ENCODE measurements at places on chromosomes 4 and X. TPM values are rescaled to one million over a fixed set of nuclear protein-coding genes. Genes with fewer than 3 reads are reported as not detected.

DNA sequence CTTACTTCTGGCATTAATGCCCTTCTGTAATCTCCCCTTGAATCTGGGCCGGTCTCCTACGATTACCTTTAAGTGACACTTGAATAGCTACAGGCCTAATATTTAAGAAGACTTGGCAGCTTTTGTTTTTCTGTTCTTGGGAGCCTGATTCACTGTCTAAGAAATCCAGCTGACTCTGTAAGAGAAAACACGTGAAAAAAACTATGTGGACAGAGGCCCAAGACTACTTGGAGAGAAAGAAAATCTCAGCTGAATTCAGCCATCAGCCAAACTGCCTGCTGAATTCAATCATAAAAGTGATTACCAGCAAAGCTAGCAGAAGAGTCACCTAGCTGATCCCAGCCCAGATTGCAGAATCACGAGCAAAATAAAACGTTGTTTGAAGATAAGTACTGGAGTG is 521.2 kb downstream of the MID1IP1 start:
- H3K4me1 ChIP-seq = no peaks in the 10 kb centered on the region
- H3K4me3 ChIP-seq = no peak overlapping the region

The DRD5 gene
- not detected for polyA plus RNA-seq

- H3K36me3 ChIP-seq = no peaks in the 10 kb centered on the region
- H3K27me3 ChIP-seq = no peaks in the 10 kb centered on the region
- no peaks in the 10 kb centered on the region for H3K4me1 ChIP-seq
- no peak for DNase-seq
- no peak overlapping the region for H3K4me3 ChIP-seq
Observed at GRCh38 chr4:78737035-78737434, 39.1 kb upstream of the BMP2K start.

- no peak overlapping the region for H3K27ac ChIP-seq
- H3K4me1 ChIP-seq = no peaks in the 10 kb centered on the region
- DNase-seq = no peak
- H3K27me3 ChIP-seq = peaks cover 3% of the 10 kb centered on the region
- no peak overlapping the region for H3K4me3 ChIP-seq
Observed at GRCh38 chr4:144611850-144612249, 34.1 kb upstream of the HHIP start.

The CTSO gene
- 58.1 TPM for polyA plus RNA-seq

DNA sequence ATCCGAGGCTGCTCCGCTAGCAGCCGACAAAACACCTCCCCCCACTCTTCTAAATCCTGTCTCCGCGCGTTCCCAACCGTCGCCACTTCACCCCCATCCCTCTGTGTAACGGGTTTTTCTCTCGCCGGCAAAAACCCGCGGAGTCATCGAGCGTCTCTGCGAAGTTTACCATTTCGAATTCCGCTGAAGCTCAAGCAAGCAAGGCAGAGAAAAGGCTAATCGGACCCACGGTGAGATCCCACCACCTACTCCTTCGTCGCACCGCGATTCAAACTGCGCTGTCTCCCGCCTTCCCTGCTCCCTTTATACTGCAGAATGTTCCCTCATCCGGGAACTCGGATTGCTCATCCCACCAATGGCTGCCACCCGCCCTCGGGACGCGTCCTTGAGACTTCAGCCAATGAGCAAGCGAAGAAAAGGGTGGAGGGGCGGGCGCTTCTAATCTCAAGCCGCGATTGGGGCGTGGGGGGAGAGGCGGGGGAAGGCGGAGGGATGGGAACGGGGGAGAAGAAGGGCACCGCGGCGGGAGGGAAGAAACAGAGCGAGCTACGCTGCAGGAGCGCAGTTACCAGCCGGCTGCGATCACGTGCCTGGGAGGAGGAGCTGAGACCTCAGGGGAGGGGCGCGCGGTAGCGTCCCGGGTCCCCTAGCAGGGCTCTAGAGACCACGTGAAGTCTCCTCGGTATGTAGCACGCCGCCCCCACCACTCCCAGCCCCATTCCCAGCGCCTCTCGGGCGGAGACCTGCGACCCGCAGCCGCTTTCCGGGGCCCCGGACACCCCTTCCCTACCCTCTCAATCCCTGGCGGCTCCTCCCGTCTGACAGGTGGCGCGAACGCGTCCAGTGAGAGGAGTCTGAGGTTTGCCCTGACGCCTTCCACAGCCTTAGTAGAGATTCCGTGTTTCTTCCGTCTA is at the start of gene H2AZ1:
H2AZ1 (minus strand) TSS at position 277 of the 914 bp plus-strand sequence; CDS start at position 172, 105 bp downstream.
- no peak within 1 kb of the TSS for H3K27ac ChIP-seq
- no peaks in the 10 kb centered on the region for H3K36me3 ChIP-seq
- peaks cover 6% of the 10 kb centered on the region for H3K27me3 ChIP-seq
- H3K4me1 ChIP-seq = peaks cover 8% of the 10 kb centered on the region
- DNase-seq = peak; percentile 94

The XPNPEP2 gene
- polyA plus RNA-seq = 2.9 TPM

- peak; percentile 64 for DNase-seq
- no peaks in the 10 kb centered on the region for H3K36me3 ChIP-seq
- H3K4me1 ChIP-seq = peaks cover 6% of the 10 kb centered on the region
- H3K27ac ChIP-seq = peak overlapping the region; percentile 61
Observed at GRCh38 chr4:4334798-4335520, 44.9 kb downstream of the ZBTB49 start.

DNA sequence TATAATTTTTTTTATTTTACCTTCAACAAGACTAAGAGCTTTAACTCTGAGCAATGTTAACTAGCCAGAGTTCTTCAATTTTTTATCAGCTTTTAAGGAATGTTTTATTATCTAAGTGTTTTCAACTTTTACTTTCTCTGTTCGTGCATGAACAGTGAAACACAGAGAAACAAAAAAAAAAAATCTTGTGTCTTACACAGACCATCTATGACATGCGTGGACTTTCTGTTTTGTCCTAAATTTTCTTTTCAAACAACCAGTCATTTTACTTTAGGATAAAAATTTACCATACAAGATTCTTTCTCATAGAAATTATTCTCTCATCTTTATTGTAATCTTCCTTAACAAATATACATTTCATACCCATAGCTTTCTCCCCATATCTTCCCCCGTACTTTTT is 731.9 kb upstream of the PCDH10 start:
- no peaks in the 10 kb centered on the region for H3K36me3 ChIP-seq
- no peak overlapping the region for H3K27ac ChIP-seq
- H3K27me3 ChIP-seq = no peaks in the 10 kb centered on the region

GRCh38 chr4:38509551-38509950 is 154.4 kb upstream of the KLF3 start:
- peak overlapping the region; percentile 85 for H3K27ac ChIP-seq
- H3K36me3 ChIP-seq = peaks cover 4% of the 10 kb centered on the region
- peaks cover 63% of the 10 kb centered on the region for H3K4me1 ChIP-seq
- peaks cover 14% of the 10 kb centered on the region for H3K27me3 ChIP-seq
- DNase-seq = peak; percentile 62

DNA sequence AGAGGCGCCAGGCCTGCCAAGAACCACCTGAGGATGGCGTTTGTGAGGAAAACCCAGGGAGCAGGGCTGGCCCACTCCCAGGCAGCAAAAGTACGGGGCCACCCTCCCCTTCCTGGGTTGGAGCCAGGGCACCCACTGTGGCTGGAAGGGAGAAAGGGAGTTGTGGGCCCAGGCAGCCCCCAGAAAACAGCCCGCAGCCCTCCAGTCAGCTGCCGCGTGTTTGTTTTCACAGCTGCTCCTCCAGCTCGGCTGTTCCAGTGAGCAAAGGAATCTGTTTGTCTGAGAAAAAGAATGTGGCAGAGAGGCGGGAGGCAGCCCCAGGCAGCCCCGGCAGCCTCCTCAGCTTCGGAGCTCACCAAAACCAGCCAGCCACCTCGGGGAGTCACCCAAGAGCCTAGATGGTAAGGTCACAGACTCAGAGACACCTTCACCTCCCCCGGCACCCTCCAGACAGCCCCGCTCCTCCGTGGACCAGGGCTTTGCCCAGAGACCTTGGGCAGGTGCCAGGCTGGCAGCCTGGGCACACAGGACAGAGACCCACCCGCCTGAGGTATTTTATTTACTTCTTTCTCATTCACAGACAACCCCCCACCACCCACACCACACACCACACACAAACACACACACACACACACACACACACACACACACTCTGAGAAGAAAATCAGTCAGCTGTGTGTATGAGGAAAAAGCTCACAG is 338.1 kb downstream of the BCOR start:
- H3K27ac ChIP-seq = no peak overlapping the region
- DNase-seq = no peak
- H3K36me3 ChIP-seq = no peaks in the 10 kb centered on the region
- H3K4me1 ChIP-seq = no peaks in the 10 kb centered on the region
- no peak overlapping the region for H3K4me3 ChIP-seq

GRCh38 chrX:13805241-13805640 is 11.7 kb downstream of the GPM6B start:
- no peak overlapping the region for H3K4me3 ChIP-seq
- H3K27ac ChIP-seq = no peak overlapping the region
- DNase-seq = no peak
- no peaks in the 10 kb centered on the region for H3K4me1 ChIP-seq
- H3K27me3 ChIP-seq = no peaks in the 10 kb centered on the region
- no peaks in the 10 kb centered on the region for H3K36me3 ChIP-seq

- H3K27ac ChIP-seq = no peak overlapping the region
- H3K4me1 ChIP-seq = peaks cover 4% of the 10 kb centered on the region
- DNase-seq = no peak
- peaks cover 5% of the 10 kb centered on the region for H3K27me3 ChIP-seq
- H3K4me3 ChIP-seq = no peak overlapping the region
- no peaks in the 10 kb centered on the region for H3K36me3 ChIP-seq
Observed at GRCh38 chr4:183154701-183155391, 55.8 kb downstream of the WWC2 start.

DNA sequence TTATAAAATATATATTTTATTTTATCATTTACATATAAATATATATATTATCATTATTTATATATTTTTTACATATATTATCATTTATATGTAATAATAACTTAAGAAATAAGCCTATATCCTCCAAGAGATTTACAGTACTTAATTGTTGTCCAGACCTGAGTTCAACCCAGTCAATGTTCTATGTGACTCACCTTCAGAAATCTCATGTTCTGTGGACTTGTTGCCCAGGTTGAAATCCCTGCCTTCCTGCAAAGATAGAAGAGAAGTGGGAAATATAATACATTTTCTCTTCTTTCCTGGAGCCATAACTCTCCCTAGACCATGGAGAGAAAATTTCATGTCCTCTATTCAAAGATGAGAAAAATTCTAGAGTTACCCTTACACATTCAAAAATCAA is 247.3 kb downstream of the PARM1 start:
- H3K4me1 ChIP-seq = no peaks in the 10 kb centered on the region
- no peak for DNase-seq
- H3K36me3 ChIP-seq = no peaks in the 10 kb centered on the region
- no peaks in the 10 kb centered on the region for H3K27me3 ChIP-seq

DNA sequence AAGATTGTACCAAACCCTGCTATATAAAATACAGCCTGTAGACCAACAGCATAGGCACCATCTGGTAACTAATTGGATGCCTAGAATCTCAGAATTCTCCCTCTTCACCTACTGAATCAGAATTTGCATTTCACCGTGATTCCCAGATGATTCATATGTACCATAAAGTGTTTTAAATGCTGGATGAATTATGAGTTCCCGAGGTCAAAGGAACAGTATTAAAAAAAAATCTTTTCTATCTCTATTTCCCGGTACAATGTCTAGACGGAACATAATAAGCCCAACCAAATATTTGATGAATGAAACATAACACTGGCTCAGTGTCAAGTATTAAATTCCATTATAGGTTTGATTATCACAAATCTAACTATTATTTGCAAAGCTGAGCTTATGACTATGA is 280.0 kb downstream of the ANKRD50 start:
- H3K27me3 ChIP-seq = peaks cover 2% of the 10 kb centered on the region
- H3K4me3 ChIP-seq = no peak overlapping the region
- H3K36me3 ChIP-seq = no peaks in the 10 kb centered on the region

The TDO2 gene
- polyA plus RNA-seq = not detected

- peaks cover 23% of the 10 kb centered on the region for H3K4me1 ChIP-seq
- peak overlapping the region; percentile 84 for H3K27ac ChIP-seq
Observed at GRCh38 chr4:70902577-70903290, 565 bp downstream of the MOB1B start.

DNA sequence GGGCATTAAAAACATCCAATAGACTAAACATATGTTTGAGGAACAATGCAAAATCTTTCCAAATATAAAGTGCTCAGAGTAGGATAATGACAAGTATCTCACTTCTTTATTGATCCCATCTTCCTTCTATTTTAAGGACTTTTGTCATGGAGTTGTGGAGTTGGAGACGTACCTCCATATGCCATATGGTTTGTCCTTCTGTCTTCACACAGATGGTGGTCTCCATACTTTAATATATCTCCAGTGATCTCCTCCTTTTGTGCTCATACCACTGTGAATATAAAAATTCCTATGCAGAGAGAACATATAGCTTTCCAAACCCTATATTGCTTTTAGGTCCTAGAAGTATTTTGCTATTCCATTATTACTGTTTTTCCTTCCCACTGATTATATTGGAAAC is 64.5 kb downstream of the GABRB1 start:
- DNase-seq = no peak
- H3K27me3 ChIP-seq = peaks cover 2% of the 10 kb centered on the region

- H3K27ac ChIP-seq = no peak overlapping the region
- DNase-seq = no peak
- no peaks in the 10 kb centered on the region for H3K36me3 ChIP-seq
- no peak overlapping the region for H3K4me3 ChIP-seq
- peaks cover 1% of the 10 kb centered on the region for H3K27me3 ChIP-seq
- no peaks in the 10 kb centered on the region for H3K4me1 ChIP-seq
Observed at GRCh38 chrX:64169988-64170387, 35.5 kb downstream of the AMER1 start.

DNA sequence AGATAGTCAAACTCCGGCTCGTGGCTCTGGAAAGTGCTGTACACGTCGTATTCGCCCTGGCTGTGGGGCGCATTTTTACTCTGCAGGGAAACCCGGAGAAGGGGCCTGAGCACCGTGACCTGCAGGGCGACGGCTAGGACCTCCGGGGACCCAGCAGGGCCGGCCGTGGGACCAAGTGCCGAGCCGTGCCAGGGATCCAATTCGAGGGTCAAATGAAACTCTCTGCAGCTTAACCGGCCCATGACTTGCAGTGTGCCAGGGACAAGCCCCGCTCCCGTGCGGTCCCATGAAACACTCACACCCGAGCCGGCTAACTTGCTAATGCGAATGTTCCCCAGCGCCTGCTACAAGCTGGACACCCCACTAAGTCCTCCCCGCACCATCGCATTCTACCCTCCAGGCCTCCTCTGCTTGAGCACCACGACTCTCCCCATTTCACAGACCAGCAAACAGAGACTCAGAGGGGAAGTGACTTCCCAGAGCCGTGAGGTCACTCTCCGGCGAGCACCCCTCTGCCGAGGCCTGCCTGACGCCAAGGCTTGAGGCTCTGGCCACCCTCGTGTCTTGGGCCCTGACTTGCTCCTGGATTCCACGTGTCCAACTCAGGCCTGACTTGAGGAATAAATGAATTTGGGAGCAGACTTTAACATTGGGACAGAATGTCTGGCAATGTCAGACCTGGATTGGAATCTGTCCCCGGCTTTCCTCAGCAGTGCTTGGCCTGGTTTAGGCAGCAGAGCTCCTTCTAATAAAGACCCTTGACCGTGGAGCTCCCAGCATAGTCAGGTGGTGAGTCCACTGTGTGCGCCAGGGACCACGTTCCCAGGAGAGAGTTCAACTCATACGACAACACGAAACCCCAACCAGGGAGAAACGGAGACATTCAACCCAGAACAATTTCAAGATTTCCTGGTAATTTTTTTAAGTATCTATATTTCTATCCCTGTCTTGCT is 93.6 kb downstream of the PPP2R2C start:
- no peak overlapping the region for H3K27ac ChIP-seq
- H3K4me1 ChIP-seq = no peaks in the 10 kb centered on the region
- no peak overlapping the region for H3K4me3 ChIP-seq
